A549 (cell line): ENCODE measurements at places on chromosomes 1 and 21.

DNA sequence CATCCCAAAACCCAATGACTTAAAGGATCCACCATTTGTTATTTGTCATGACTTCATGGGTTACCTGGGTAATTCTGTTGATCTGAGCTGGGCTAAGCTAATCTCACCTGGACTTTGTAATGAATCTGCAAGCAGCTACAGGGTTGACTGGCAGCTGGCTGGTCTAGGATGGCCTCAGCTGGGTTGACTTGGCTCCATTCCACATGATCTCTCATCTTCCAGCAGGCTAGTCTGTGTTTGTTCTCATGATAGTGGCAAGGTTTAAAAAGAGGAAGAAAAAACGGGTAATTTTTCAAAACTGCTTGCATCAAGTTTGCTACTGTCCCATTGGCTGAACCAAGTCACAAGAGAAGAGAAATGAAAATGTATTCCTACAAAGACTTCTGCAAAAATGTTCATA, 24.8 kb upstream of the ZMYM4 start:
- DNase-seq = no peak

DNA sequence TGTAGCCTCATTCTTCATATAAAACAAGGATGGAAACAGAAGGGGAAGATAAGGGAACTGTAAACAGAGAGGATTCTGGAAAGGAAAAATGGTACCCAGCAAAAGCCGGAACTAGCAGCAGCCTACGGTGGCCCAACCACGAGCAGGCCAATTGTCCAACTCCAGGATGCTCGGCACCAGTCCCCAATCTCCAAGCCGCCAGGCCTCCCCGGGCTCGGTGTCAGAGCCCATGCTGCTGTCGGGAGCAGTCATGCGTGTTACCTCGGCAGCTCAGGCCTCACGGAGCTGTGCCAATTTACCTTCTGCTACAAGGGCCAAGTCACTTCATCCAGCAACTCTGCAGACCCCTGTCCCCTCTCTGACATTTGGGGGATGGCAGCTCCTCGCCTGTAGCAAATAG, 130.8 kb downstream of the ZBTB18 start:
- DNase-seq = no peak

- DNase-seq = peak; percentile 64
Measured at GRCh38 chr1:110087812-110088738, 17.6 kb upstream of the ALX3 start.

DNA sequence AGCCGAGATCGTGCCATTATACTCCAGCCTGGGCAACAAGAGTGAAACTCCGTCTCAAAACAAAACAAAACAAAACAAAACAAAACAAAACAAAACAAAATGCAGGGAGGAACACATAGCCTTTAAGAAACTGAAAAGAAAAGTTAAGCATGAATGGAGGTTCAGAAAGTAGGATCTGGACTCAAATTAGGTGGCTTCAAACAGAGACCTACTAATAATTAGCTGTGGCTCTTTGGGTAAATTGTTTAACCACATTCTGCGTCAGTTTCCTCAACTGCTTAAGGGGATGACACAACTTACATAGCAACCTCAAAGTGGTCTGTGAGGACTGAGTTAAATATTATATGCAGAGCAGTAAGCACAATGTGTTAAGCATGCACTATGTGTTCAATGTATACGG, 458.2 kb downstream of the ADGRL2 start:
- no peak for DNase-seq

DNA sequence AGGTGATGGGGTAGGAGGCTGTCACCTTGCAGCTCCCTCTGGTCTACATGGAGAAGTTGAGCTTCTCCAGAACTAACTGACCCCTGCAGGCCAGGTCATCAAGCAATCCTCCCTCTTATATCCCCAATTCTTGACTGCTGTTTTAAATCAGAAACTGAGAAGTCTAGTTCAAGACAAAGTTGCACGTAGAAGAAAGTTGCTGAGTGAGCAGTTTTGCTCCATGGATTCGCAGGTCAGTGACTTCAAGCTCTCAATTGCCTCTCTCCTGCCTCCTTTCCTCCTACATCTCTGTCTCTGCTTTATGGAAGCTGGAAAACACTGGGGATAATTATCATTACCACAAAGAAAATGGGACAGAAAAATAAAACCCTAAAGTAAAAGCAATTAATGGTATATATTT, 32.8 kb upstream of the GBP5 start:
- DNase-seq = no peak

DNA sequence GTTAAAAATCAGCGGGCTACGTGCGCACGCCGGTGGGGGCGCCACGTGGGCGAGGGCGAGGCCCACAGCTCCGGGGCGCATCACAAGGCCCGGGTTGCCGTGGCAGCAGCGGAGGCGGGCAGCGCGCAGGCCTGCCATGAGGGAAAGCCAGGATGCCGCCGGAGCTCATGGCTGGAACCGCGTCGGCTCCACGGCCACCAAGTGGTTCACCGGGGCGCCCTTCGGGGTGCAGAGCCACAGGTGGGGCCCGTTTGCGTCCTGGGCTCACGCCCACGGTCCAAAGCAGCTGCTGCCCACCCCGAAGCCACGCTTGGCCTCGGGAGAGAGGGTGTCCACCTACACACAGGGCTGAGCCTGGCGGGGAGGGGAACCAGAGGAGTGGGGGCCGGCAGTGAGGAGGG, 4.9 kb upstream of the TTC22 start:
- no peak for DNase-seq

DNA sequence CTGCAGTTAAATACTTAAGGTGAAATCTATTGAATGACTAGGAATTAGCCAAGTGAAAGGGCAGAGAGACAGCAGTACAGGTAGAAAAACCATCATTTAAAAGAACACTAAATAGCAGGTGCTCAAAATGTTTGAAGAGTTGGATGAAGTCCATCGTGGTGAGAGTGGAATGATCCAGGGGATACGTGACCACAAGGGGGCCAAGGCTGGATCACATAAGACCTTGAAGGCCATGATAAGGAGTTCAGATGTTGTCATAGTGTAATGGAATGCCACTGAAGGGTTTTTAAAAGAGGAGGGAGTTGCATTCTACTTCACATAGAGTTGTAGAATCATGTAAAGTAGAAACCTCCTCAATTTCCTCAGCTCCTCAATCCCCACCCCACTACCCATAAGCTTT, 34.8 kb upstream of the HOOK1 start:
- peak; percentile 7 for DNase-seq

DNA sequence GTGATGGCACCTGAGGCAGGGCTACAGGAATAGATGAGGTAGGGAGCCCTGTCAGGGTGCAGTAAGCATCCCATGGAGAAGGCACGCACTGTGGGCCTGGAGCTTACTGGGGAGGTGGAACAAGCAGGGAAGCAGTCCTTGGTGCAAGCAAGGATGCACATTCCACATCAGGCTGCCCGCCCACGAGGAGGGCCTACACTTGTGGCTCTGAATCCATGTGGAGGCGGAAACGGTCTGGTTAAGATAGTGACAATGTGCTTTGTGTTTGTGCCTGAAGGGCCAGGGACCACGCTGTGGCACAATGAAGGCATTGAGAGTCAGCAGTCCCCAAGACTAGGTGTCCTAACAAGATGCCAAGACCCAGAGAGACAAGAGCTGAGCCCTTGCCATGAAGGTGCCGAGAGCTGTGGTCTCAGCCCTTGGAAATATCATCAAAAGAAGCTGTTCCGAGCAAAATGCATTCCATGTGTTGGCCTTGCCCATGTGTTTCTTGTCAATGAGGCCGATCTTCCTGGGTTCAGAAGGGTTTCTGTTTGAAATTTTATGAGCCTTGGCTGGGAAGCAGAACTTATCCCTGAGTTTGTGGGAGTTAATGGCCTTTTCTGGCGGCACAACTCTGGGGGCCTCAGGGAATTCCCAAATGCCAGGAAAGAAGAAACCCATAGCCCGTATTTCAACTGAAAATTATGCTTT, 111.9 kb downstream of the NGF start:
- no peak for DNase-seq

DNA sequence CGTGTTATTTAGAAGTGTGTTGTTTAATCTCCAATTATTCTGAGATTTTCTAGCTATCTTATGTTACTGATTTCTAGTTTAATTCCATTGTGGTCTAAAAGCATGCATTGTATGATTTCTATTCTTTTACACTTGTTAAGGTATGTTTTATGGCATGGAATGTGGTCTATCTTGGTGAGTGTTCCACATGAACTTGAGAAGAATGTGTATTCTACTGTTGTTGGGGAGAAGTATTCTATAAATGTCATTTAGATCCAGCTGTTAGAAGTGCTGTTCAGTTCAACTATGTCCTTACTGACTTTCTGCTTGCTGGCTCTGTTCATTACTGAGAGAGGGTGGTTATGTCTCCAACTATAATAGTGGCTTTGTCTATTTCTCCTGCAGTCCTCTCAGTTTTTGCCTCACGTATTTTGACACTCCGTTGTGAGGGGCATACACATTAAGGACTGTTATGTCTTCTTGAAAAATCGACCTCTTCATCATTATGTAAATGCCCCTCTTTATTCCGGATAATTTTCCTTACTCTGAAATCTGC, 12.0 kb upstream of the PLA2G5 start:
- no peak for DNase-seq

GRCh38 chr1:184050636-184051035, 894 bp upstream of the TSEN15 start:
- no peak for DNase-seq

- no peak for DNase-seq
Measured at GRCh38 chr21:42404539-42404938, 837 bp downstream of the UBASH3A start.

- no peak for DNase-seq
Measured at GRCh38 chr1:205421798-205422197, at the start of gene LEMD1. TSS of gene LEMD1 (minus strand) at chr1:205422056. CDS start at chr1:205420536, 1,520 bp downstream.

DNA sequence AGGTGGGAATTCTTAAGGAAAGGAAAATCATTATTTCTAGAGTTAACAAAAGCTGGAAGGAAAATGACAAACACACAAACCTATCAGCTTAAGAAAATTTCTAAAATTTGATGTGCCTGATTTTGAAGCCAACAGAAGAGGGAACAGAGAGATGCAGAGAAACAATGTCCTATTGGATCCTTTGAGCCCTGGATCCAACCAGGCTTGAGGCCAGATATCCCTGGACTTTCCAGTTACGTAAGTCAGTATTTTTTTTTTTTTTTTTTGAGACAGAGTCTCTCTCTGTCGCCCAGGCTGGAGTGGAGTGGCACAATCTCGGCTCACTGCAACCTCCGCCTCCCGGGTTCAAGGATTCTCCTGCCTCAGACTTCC, 648.9 kb downstream of the KIF26B start:
- DNase-seq = no peak

- DNase-seq = peak; percentile 81
Measured at GRCh38 chr1:223712194-223712849, at the start of gene CAPN2. TSS of gene CAPN2 (plus strand) at chr1:223712539. CDS start at chr1:223712641, 102 bp downstream.
